ENCODE measurements at places on chromosomes 3 and 15. TPM values are rescaled to one million over a fixed set of nuclear protein-coding genes. Genes with fewer than 3 reads are reported as not detected.

The MRAS gene
- 23.4 TPM for total RNA-seq

The FAM107A gene
- total RNA-seq, result 40.7 TPM

The GABRA5 gene
- 0.49 TPM for total RNA-seq

The DUOXA2 gene
- total RNA-seq, result not detected

The SYNPR gene
- total RNA-seq, result not detected

The FRMD5 gene
- total RNA-seq, result 13.8 TPM

The GOLGA6C gene
- total RNA-seq, result 0.22 TPM

The ARHGEF26 gene
- 0.63 TPM for total RNA-seq

The GABRB3 gene
- total RNA-seq, result 3.6 TPM

The CADPS gene
- total RNA-seq, result 0.07 TPM

The HYAL1 gene
- total RNA-seq, result 1.4 TPM

The RTP3 gene
- not detected for total RNA-seq

The FMN1 gene
- 9.0 TPM for total RNA-seq

The BTD gene
- total RNA-seq, result 11.9 TPM

The ADGRG7 gene
- 51.3 TPM for total RNA-seq

The RFX7 gene
- total RNA-seq, result 2.3 TPM
